WTC11 (cell line): ENCODE measurements at places on chromosomes 2 and 18.

DNA sequence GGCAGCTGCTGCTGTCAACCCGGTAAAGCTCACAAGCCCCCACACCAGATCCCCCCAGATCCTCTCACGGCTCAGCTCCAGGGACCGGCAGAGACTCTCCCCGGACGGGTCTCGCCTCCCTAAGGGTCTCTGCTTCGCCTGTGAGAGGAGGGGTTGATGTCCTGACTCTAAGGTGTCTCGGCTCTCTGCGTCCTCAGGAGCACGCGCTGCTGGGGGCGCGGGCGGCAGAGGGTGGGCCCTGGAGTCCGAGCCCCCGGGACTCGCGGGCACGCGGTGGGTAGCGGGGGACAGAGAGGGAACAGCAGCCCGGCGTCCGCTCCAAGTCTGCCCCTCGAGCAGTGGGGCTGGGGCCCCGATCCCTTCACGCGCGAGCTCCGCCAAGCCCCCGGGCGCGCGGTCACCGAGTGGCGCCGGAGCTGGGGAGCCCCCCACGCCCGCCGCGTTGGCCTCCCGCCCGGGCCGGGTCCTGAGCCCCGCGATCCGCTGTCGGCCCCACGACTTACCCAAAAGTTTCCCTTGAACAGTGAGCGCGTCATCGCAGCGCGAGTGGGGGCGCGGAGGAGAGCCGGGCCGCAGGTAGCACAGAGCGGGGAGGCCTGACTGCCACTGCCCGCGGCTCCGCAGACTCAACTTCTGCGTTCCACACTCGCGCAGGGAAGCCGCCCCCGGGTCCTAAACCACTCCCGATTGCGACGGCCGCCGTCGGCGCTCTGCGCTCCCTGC is at the start of gene PSTPIP2:
TSS of gene PSTPIP2 (minus strand) at position 608 of the 723 bp plus-strand sequence. CDS start at position 536, 72 bp downstream.
- peak; percentile 63 for DNase-seq

- DNase-seq, result no peak
Observed at GRCh38 chr2:216286616-216287231, 85.6 kb downstream of the MARCHF4 start.

DNA sequence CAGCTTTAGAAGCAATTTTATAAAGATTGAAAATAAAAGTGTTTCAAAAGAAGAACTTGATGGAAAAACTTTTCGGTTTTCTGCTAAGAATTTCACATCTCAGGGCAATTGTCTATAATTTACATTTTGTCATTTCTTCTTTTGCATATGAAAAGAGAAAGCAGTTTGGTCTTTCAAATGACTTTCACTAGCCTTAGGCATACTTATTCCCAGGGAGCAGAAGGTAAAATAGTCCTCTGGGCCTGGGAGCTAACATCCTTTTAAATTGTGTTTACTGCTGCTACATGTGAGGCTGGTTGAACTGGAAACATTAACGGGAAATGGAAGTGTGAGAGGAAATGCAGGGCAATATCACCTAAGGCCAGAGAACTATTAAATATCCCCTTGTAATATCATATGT is 37.1 kb downstream of the MYO3B start:
- DNase-seq, result no peak

DNA sequence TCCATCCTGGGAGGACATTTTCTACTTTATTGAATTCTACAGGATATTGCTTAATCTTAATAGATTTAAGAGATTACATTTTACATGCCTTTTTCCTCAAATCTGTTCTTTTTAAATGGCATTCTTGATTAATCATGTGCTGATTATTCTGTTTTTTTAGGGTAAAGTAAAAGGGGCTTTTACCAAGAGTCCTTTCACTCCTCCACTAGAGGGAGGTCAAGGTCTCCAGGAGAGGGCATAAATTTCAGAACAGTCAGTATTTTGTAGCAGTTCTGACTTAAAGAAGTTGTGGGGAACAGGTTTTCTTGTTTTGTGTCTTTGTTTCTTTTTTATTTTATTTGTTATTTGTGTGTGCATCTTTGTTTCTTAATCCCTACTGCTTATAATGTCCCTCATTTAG is 25.4 kb downstream of the WDR75 start:
- no peak for DNase-seq

DNA sequence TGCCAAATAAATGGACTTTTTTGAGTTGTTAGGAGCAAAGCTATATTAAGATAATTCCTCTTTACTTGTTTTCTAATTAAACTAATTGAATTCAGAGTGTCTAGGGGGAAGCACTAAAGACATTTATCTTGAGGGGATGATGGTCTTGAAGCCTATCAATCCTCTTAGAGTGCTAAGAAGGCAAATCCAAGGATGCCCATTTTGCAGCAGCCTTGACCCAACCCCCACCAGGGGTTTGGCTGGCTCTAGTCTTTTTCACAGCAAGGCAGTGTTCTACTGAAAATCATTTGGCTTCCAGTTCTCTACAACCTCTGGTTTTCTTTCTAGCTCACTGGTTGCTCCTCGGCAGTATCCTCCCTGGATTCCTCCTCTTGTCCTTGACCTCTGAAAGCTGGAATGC is 6.5 kb upstream of the RAX start:
- DNase-seq, result no peak

DNA sequence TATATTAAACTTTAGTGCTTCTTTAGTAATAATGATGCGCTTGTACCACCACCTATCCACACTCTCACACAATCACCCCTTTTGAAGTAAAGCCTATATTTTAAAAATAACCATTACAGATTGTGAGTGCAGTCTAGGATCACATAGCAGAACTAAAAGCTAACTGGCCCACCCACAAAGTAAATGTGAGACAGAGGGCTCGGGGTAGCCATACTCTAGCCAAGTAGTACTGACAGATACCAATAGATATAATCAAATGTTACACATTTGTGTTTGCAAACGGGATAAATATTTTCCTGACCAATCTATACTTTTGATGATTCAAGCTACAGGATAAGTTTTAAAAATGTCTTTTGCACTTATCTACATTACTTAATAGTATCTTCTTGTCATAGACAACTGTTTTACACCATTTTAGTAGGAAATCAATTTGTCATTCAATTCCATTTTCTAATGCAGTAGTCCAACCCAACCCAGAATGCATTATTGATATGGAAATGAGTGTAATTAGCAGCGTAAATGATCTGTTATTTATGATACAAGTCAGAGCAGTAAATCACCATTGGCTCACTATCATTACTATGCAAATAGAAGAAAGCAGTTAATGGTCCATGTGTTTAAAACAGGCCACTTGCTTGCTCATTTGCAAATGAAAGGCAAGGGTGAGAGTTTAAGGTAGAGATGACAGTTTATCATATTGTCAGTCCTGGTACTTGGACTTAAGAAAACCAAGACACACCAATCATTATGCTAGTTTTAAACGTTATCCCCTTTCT is 111.8 kb downstream of the ERBB4 start:
- DNase-seq, result no peak

GRCh38 chr2:216754812-216755211 is 59.5 kb upstream of the IGFBP5 start:
- no peak for DNase-seq

DNA sequence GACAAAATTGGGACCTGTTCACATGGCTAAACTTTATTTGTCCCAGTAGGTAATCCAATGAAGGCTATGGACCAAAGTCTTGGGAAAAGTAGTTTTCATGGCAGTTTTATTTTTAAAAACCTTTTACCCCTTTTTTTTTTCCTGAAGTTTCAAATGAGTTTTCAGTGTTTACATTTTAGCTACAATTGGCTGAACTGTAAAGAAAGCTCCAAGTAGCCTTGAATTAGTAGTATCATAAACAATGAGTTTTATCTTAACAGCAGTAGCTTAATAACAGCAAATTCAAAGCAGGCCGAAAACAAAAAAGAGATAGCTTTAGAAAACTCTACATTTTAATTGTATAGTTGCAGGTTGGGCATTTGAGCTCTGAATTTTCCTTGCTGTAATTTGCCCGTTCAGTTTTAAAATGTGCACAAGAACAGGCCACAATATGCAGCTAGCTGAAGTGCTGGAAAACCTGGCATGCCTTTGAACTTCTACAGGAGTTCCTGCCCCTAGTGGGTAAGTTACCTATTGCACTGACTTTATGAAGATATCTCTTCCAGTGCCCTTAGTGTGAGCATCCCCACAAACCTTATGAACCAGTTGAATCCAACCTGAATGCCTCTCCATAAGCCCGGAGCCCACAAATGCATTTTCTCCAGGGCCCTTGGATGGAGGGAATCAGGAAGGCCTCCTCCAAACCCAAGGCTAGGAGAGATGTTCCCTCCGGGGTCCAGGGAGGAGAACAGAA is 106.7 kb downstream of the XRCC5 start:
- DNase-seq, result no peak

DNA sequence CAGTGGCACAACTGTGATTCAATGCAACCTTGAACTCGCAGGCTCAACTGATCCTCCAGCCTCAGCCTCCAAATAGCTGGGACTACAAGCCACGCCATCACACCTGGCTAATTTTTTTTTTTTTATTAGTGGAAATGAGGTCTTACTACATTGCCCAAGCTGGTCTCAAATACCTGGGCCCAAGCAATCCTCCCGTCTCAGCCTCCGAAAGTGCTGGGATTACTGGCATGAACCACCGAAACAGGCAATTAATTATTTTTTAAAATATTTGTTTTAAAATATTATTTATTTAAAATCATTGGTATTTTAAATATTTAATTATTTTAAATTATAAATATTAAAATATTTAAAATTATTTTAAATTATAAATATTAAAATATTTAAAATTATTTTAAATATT is 24.5 kb downstream of the SRBD1 start:
- DNase-seq, result no peak

GRCh38 chr2:228556717-228557116 is 375.2 kb upstream of the SPHKAP start:
- no peak for DNase-seq

- no peak for DNase-seq
Observed at GRCh38 chr2:19671916-19672315, 229.9 kb downstream of the TTC32 start.

DNA sequence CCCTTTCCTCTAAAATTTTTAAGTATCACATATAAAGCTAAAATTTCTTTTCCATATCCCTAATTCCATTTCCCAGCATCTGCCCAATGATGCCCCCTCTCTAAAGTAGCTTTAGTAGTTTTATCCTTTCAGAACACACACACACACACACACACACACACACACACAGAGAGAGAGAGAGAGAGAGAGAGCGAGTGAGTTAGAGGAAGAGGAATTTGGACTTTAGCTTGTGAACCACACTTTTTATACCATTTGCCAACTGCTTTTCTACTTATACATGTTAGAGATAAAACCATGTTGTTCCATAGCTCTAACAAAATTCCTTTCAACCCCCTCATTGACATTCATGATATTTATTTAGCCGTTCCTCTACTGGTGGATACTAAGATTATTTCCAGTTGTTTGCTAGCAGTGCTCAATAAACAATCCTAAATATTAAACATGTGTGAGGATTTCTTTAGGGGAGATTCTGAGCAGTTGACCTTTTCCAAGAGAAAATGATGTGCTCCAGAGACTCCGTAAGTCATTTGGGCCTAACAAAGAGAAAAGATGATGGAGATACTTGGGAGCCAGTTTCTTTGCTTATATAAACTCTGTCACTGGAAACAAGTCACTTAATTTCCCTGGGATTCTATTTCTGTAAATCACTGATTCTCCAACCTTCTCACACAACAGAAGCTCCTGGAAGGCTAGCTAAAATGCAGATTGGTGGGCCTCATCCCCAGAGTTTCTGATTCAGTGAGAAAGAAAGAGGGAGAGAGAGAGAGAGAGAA is 229.7 kb upstream of the SP5 start:
- DNase-seq, result no peak

DNA sequence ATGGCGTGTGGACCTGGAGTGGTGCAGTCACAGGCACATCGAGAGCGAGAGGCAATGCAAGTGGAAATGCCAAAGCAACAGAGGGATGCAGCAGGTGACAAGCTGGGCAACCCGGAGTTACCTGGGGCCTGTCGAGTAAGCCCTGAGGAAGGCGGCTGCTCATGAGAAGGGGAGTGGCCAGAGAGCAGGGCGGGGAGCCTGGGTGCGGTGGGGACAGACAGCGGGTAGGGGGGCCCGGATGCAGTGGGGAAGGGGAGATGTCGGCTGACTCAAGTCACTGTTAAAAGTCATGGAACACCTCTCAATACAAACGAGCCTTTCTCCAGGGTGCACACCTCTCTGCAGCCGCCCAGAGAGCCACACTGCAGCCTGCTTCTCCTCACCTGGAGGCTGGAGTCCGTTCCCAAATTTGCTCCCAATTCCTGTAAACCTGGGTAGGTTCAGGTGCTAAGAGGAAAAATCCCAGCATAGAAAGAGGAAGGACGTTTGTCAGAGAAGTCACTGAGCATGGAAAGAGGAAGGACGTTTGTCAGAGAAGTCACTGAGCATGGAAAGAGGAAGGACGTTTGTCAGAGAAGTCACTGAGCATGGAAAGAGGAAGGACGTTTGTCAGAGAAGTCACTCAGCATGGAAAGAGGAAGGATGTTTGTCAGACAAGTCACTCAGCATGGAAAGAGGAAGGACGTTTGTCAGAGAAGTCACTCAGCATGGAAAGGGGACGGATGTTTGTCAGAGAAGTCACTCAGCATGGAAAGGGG is 71.7 kb upstream of the TWIST2 start:
- DNase-seq, result no peak

DNA sequence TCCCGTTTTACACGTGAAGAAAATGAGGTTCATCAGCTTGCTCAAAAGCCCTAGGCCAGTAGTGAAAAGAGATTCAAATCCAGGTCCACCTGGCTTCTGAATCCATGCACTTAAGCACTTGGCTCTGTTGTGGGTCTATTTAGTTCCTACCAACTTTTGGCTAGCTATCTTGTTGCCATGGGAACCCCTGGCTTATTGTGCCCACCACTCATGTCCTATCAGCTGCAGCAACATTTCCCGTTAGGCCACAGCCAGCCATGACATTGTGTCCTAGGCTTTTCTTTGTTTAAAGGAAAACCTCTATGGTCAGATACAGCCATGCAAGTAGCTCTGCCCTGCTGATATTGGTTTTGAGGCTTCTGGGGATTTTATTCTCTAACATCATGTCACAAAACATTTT is 49.8 kb downstream of the PLEK start:
- DNase-seq, result no peak

GRCh38 chr18:62186499-62186773 is 420 bp downstream of the PIGN start:
- no peak for DNase-seq

GRCh38 chr2:198065322-198065721 is 260.9 kb downstream of the PLCL1 start:
- DNase-seq, result no peak

- DNase-seq, result no peak
Observed at GRCh38 chr18:31154181-31154580, 8.5 kb downstream of the DSC1 start.

GRCh38 chr2:63888490-63889402 is 47.0 kb downstream of the UGP2 start:
- DNase-seq, result peak; percentile 28

- no peak for DNase-seq
Observed at GRCh38 chr18:58055890-58056558, 12.0 kb downstream of the NEDD4L start.

- no peak for DNase-seq
Observed at GRCh38 chr18:73784853-73785252, 362.8 kb downstream of the FBXO15 start.

GRCh38 chr2:40488101-40488601 is 36.3 kb upstream of the SLC8A1 start:
- DNase-seq, result no peak

DNA sequence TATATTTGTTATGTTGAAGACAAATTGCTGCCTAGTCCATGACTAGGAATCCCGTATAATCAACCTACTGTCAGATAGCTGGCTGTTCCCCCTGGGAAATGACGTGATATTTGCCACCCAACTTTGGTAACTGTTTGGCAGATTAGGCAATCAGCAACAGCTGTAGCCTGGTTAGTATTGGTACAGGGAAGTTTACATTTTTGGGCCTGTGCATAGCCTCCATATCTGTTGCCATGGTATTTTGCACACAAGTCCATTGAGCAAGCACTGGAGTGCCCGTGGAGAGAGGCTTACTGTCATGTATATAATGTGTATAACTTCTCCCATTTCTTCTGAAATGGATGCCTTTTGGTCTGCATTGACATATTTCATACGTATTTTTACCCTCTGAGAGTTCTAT is 27.7 kb downstream of the BIRC6 start:
- DNase-seq, result no peak
